ENCODE measurements at places on chromosomes 5 and 9. TPM values are rescaled to one million over a fixed set of nuclear protein-coding genes. Genes with fewer than 3 reads are reported as not detected.

GRCh38 chr5:125413496-125414274 lies 667.2 kb upstream of the ZNF608 start:
- no peak for DNase-seq

Gene C5orf34
- total RNA-seq = 14.5 TPM

- no peak for DNase-seq
Measured at GRCh38 chr5:6847870-6848269, 134.6 kb downstream of the TENT4A start.

GRCh38 chr5:152736906-152737305 lies 331.8 kb upstream of the NMUR2 start:
- DNase-seq = no peak

GRCh38 chr9:117354244-117354847 lies 60.5 kb downstream of the ASTN2 start:
- DNase-seq = no peak

Gene RNF183
- total RNA-seq = not detected

DNA sequence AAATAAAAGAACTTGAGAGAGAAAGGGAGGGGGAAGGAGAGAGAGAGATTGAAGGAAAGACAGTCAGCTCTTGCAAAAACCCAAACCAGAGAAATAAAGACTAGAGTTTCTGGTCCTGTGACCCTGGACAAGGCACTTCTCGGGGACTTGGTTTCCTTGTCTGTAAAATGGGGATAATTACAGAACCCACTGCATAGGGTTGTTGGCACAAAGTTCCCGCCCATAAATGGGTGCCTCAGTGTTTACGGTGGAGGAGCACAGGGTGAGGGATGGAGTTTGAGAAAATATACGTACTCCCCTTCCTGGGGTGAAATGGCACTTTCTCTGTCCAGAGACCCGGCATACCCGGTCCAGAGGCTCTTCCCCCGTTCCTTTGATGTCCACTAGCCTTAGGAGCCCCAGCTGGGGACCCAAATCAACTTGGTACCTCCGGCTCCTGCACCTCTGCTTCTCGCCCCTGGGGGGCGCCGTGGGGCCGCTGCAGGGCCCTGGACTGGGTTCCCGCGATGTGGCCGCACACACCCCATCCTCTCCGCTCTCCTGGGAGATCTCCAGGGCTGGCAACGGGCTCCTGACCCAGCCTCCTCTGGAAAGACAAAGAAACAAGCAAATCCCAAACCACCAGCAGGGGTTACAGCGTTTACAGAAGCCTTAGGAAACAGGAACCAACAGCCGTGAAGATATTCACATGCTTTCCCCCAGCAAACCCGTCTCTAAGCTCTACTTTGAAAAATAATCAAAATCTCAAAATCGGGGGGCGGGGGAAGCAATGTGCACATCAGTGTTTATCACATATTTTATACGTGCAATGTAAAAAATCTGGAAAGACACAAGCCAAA lies 26.3 kb downstream of the PTGES start:
- peak; percentile 92 for DNase-seq

DNA sequence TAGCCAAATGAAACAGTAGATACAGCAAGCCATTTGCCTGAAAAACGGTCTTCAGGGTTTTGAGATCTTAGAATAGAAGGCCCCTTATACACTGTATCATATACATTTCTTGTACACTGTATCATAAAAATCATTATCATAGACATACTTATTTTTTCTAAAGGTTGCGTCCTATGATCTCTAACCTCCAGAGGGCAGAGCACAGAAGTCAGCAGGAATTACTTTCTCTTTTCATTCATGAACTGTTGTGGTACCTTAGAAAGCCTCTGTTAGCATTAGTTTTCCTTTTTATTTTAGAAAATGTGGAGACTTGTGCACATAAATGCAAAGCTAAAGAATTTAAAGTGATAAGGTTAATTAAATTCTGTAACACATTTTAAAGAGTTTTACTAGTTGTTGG lies 115.4 kb downstream of the OXCT1 start:
- peak; percentile 63 for DNase-seq

Gene AJM1
- 1.2 TPM for total RNA-seq

DNA sequence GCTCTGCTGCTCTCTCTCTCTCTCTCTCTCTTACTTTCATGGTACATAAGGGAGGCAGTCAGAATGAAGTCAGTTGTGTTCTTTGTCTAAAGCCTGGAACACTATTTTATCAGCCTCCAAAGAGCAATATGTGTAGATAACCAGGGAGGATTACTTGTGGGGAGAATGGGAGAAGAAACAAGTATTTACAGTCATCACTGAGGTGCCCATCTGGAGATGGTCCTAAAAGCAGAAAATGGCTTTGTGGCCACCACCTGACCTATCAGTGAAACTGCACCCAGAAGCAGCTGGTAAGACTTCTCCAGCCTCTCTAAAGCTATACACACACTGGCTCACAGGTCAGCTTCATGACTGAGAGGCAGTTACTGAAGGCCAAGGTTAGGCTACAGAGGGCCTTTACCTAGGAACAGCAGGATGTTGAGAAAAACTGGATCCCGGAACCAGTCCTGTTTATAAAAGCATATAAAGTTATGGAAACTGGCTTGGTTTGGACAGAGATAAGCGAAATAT lies 75.1 kb downstream of the MRPS27 start:
- peak; percentile 67 for DNase-seq

DNA sequence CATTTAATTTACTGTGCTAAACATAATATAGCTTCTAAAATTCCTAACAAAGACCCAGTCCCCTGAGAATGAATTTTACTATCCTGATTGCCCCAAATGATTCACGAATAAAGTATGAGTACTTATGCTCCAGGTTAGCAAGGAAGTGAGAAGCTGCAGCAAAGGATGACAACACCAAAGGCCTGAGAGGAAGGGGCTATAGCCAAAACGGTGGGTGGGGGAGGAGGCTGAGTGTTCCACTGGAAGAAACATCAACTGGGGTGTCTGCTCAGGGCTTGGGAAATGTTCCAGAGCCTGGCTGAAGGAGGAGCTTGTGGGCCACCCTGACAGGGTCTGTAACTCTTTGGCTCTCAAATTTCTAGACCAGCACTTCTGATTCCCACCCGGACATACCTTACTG lies 157.3 kb downstream of the ADAMTS12 start:
- no peak for DNase-seq

DNA sequence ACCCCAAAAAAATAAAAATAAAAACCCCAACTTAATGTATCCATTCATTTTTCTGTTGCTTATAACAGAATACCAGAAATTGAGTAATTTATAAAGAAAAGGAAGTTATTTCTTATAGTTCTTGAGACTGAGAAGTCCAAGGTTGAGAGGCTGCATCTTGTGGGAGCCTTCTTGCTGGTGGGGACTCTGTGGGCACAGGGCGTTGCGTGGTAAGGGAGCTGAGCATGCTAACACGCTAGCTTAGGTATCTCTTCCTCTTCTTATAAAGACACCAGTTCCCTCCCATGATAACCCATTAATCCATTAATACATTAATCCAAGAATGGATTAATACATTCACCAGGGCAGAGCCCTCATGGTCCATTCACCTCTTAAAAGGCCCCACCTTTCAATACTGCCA lies 150.9 kb downstream of the ZSWIM6 start:
- DNase-seq = no peak
